Glomerular endothelial cell (primary cell): ENCODE measurements at places on chromosomes 1 and 21.

DNA sequence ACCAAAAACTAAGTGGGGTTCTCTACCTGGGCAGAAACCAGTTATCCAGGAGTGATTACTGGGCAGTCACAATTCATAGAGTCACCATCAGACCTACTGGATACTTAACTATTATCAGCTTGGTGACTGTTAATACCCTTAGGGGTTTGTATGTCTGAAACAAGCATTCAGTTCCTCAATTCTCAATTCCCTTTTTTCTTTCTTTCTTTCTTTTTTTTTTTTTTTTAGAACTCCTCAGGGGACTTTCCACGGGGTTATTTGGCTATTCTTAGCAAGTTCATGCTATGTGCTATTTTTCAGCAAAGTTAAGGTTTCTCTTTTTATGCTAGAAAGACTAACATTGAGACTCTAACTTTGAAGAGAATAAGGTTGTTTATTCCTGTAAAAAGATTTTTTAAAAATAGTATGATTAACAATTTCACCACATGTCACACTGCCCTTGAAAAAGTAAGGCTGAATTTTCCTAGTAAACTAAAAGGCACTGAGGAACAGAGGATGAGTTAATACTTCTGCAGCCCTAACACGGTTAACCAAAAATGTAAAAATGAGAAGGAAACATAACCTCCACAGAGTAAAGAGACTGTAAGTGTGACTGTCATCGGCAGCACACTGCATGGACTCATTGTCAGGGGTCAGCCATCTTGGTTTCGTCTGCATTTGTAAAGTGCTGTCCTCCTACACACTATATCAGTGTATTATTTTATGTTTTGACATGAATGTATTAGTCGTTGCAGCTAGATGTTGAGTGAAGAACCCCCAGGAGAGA lies 310.2 kb downstream of the NTNG1 start:
- no peak for DNase-seq

GRCh38 chr1:170321113-170321512 lies 175.4 kb downstream of the NTMT2 start:
- no peak for DNase-seq

GRCh38 chr1:234111458-234112142 lies 207.1 kb downstream of the SLC35F3 start:
- DNase-seq, result no peak

DNA sequence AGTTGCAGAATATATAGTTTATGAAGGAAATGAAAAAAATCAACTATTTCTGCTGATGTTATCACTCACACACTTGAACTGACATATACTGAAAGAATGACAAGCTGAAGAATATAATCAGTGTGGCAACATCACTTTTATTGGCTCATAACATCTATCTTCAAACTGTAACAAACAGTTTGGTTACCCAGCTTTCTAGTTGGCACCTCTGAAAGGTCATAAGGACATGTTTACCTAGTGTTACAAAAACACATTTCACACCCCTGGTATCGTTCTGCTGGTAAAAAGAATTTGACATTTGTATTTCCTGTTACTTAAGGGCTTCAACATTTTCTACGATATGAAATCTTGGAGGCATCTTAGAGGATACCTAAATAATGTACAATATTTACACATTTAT lies 1267.0 kb upstream of the NCAM2 start:
- DNase-seq, result no peak

DNA sequence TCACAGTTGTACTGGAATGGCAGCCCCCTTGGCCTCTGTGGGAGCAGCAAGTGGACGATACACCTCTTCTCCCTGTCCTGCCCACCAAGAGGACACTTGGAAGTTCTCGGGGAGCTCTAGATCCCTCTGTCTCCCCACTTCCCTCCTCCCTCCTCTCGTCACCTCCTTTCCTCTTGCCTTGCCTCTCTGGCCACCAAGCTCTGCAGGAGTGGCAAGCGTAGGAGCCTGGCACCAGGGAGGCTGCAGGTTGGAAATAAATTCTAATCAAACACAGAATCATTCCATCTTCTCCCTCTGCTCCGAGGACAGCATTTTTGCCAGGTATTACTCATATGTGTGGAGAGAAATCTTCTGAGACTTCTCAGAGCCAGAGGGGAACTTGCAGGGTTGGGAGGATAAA lies 20.8 kb downstream of the CAMK2N1 start:
- no peak for DNase-seq

DNA sequence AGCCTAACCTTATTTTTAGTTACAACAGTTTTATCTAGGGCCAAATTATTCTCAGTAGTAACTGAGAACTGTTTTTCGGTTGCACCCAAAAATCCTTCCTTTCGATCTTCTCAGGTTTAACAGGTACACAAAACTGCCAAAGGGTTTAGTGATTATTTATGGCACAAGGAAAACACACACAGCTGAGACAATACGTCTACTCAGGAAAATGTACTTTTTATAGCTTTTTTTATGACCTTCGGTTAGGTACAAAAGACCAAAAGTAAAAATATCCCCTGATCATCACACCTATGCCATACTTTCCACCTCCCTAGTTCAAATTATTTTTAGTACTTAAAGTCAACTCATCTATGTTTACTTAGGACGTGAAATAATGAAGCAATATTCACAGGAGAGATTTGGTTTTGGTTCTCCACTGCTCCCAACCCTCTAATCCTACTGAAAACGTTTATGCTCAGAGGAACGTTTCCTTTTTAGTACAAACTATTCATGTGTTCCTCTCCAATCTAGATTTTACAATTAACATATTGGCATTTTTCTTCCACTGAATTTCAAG lies 48.7 kb downstream of the TTLL7 start:
- DNase-seq, result no peak

- DNase-seq, result no peak
Measured at GRCh38 chr1:31669786-31670592, 25.3 kb upstream of the PEF1 start.

DNA sequence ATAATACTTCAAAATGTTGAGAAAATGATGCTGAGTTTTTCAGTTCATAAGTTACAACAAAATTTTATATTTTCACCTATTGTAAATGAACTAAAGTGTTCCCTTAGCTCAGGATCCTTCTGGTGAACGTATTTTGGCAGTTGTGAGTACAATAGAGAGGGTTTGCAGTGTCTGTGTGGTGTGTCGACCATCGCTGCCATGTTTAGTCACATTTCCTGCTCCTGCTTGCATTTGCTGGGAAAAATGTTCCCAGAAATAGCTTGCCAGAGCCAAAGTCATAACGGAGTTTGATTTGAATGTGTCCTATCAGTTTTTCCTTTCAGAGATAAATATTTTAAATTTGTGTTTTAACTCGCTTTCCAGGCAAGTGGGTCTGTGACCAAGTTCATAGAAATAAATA lies 117.1 kb upstream of the COL6A1 start:
- no peak for DNase-seq

- no peak for DNase-seq
Measured at GRCh38 chr1:176775996-176776395, 313.0 kb downstream of the PAPPA2 start.
